Occipital lobe (tissue), 3 donors: ENCODE measurements at places on chromosomes 11 and 22. TPM values are rescaled to one million over a fixed set of nuclear protein-coding genes. Genes with fewer than 3 reads are reported as not detected.

GRCh38 chr22:35739076-35739930 lies 21.6 kb downstream of the APOL5 start:
- no peak for DNase-seq

DNA sequence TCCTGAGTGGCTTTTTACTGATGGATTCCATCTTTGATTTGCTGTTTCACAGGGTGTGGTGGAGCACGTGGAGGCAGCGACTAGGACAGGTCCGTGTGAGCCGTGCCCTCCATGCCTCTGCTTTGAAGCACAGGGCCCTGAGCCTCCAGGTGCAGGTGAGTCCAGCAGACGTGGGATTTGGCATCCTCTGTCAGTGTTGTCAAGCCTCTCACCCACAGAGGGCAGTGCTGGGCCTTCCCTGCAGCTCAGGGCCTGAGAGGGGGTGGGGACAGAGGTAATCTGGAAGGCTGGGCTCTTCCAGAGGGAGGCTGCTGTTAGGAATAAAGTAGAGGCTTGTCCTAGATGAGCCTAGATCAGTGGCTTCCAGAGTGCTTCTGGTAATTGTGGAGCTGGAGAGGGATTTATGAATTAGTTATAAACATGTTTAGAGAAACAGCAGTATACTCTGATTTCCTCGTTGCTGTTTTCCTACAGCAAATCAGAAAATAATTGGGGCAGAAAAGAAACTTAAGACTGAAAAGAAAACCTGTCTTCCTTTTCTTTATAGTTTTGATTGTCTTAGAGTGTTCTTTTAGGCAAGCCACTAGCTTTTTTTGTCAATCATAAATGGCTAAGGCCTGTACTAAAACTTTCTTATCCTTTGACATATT lies 65.0 kb downstream of the SFI1 start:
- peak; percentile 55 for DNase-seq

DNA sequence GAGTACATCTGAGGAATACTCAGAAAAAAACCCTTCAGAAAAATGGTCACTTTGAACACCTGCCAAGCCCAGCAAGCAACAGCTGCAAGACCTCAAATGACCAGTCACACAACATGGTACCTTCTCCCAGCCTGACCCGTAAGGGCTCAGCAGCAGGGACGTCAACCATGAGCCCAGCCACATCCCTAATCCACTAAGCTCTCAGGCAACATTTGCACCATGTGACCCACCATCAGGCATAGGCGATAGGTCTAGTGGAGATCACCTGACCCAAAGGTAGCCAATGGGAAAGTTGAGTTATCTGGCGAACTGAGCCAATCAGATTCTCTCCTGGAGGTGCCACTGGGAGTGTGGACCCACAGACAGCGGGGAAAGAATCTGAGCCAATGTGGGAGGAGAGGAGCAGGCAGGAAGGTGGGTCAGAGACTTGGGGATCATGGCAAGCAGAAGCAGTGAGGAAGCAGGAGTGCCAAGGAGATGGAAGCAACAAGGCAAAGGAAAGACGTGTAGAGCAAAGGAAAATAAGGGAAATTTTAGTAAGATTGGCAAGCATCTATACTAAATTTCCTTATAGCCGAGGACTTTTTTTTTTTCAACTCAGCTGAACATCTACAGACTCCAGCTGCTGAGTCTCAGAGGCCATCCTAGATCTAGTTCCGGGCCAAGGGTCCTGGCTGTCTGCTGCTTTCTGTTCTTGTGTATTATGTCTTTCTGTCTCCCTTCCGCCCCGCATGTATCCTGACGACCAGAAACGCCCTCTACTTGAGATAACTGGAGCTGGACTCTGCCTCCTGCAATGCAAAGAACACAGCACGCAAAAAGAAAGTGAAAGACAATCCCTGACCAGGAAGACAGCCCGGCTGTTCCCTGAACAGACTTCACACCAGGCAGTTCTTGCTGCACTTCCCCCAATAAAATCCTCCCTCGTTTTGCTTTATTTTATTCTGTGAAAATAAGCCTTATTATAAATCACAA lies 11.0 kb upstream of the PLAAT2 start:
- peak; percentile 40 for DNase-seq

GRCh38 chr22:50444663-50445062 lies 30.2 kb downstream of the SBF1 start:
- DNase-seq: no peak

DNA sequence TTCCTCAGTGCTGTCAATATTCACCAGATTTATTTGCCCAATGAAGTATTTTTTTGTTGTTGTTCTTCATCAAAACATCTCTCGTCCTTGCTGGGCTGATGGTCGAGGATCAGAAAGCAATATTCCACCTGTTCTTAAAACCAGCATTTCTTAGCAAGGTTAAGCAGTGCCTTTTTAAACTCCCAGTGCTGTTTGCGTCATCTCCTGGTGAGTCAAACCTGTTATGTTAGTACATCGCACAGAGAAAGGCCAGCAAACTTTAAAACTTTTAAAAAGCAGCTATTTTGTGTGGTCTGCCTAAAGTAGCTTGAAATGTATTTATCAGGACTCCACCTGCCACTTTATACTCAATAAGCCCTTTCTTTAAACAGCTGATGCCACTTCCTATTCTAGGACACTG lies 802.0 kb downstream of the KCNA4 start:
- DNase-seq: no peak

ST13 gene
- 148 TPM for total RNA-seq

- no peak for DNase-seq
Observed at GRCh38 chr11:119093942-119094815, 7.5 kb downstream of the DPAGT1 start.

DNA sequence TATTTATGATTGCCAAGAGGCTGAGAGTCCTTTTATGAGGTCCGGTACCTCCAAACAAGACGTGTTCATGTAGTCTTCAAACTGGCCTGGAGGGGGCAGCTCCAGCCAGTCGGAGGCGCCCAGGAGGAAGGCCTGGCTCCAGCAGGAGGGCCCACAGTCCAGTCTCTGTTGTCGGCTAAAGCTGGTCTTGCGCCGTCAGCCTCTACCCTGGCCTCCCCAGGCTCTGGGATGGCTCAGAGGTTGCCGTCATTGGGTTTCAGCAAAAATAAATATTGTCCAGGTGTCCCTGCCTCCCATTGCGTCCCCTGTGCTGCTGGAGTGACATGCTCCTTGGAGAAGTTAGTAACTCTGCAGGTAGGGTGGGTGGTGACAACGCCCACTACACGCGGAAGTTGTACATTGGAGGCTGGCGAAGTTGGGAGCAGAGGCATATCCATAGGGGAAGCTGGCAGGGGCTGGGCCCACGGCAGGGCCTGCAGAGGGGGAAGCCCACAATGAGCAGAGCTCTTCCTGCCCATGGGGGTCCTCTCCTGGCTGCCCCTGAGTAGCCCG lies 1.0 kb upstream of the SLC25A1 start:
- DNase-seq: peak; percentile 54

- DNase-seq: no peak
Observed at GRCh38 chr22:31343235-31344191, 2.6 kb downstream of the PATZ1 start.

DNA sequence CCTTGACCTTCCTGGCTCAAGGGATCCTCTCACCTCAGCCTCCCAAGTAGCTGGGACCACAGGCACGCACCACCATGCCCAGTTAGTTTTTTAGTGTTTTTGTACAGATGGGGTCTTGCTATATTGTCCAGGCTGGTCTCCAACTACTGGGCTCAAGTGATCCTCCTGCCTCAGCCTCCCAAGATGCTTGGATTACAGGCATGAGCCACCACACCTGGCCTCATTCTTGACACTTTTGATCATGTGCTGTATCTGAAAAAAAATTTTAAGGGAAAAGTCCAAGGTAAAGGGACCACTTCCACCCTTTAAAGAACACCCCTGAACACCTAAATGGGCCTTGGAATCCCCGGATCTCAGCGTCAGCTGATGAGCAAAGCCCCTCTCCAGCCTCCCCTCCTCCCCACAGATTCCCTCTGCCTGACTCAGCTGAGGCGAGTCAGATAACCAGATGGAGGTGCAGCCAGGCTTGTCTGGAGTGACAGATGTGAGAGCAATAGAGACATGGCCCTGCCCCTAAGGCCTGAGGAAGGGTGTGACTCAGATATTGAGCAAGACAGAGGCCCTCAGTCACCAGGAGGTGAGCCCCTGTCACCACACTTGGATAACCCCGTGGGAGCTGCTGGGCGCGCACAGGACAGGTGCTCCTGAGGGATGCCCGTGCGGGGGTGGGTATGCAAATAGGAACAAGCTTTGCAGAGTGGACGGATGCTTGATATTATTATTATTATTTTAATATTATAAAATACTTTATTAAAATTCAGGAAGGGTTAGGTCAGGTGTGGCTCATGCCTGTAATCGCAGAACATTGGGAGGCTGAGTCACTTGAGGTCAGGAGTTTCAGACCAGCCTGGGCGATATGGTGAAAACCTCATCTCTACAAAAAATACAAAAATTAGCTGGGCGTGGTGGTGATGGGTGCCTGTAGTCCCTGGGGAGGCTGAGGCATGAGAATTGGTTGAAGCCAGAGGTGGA lies 5.0 kb upstream of the CCDC88B start:
- no peak for DNase-seq
